ENCODE measurements at places on chromosomes 2 and 18.

DNA sequence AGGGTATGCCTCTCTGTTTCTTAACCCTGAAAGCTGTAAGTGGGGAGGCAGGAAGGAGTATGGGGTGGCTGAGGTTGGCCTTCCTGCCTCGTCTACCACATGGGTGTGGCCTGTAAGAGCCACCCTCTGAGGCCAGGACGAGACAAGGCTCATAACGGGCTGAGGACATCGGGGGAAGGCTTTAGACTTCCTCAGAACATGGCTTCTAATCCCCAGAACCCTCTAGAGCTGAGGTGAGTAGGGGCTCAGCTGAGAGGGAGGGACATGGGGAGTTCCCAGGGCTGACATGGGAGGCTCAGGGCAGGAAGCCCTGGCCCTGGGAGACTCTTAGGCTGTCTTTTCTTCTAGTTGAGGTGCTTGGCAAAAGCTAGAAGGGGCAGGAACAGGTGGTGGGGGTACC, 36.7 kb downstream of the EMX1 start:
- DNase-seq: peak; percentile 41

GRCh38 chr2:135281379-135281778, 229.3 kb downstream of the RAB3GAP1 start:
- no peak for DNase-seq

- peak; percentile 26 for DNase-seq
These were observed 69.9 kb downstream of the ODC1 start for GRCh38 chr2:10378189-10378588.

DNA sequence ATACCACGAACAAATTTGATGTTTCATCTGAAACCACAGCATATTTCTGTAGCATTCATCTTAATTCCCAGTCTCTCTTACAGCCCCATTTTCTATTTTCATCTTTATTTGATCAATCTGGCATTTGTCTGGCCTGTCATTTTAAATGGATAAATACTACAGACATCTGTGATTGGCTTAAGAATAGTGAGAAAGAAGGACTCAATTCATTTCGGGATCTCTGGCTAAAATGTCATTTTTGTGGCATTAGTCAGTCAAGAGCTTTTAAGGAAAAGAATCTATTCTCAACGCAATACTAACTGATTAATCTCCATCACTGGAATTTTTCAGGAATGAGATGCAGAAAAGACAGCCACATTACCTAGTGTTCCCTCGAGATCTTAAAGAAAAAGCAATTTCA, 585.9 kb downstream of the IRS1 start:
- no peak for DNase-seq

GRCh38 chr2:120802867-120803484, 67.3 kb downstream of the GLI2 start:
- DNase-seq: no peak

Data from CD4-positive, alpha-beta T cell treated with Interleukin-17A for 1 hour (primary cell).